Astrocyte (in vitro differentiated cells and primary cell): ENCODE measurements at places on chromosomes 16 and 17. TPM values are rescaled to one million over a fixed set of nuclear protein-coding genes. Genes with fewer than 3 reads are reported as not detected.

- no peak for DNase-seq
- H3K4me3 ChIP-seq = no peak overlapping the region
- H3K27me3 ChIP-seq = no peaks in the 10 kb centered on the region
- no peak overlapping the region for H3K27ac ChIP-seq
These were observed 94.9 kb downstream of the BRIP1 start for GRCh38 chr17:61768405-61768804.

DNA sequence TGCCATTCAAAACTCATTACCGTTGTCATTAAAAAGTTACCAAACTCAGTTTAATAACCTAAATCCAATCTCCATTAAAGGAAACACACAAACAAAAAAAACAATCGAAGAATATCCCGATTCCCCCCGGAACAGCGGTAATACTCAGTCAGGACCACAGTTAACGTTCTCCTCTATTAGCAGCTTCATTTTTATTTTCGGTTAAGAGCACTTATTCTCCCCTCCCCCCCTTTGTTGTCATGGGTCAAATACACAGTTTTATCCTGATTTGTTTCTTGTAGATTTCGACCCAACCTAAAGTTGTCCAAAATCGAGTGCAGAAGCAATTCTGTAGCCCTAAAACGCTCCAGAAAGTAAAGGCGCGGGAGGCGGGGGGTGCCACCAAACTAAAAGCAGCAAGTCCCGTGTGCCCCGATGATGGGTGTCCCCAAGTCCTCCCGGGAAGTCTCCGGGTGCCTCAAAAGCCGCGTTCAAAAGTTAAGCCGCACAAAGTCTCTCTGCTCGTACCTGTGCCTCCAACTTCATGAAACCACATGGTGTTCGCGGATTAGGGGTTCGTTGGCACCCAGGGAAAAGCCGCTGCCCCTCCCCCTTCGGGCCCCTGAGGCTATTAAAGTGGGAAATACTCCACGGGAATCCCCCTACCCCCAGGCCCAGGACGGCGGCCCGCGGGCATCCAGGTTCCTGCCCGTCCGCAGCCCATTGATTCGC is 996 bp downstream of the SUMO2 start:
- H3K4me3 ChIP-seq = peak overlapping the region; percentile 97
- H3K27ac ChIP-seq = peak overlapping the region; percentile 97
- no peaks in the 10 kb centered on the region for H3K27me3 ChIP-seq
- DNase-seq = no peak
- peaks cover 9% of the 10 kb centered on the region for H3K4me1 ChIP-seq

GRCh38 chr16:3180445-3180878 is 7.5 kb upstream of the OR1F1 start:
- peaks cover 46% of the 10 kb centered on the region for H3K27me3 ChIP-seq
- no peaks in the 10 kb centered on the region for H3K36me3 ChIP-seq
- no peak overlapping the region for H3K4me3 ChIP-seq
- H3K27ac ChIP-seq = no peak overlapping the region

Gene KRTAP3-1
- not detected in 2 replicates for total RNA-seq

DNA sequence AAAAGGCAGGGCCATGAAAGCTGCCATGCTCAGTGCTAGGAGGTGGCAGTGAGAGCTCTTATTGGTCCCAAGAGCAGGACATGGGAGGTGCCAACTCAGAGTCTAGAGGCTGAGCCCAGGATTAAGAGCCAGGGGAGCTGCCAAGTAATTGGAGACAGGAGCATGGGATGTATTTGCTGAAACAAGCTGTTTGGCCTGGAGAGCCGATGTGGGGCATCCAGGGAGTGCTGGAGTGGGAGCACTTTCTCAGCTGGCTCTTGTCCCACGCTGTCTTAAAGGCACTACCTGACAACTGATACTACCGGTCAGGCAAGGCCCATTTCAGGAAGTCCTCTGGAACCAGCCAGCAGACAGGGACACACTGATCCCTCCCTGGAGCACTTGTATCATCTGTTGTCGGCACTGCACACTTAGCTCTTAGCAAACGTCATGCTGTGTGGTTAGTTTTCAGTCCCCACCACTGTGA is 19.3 kb downstream of the ANKFN1 start:
- H3K27ac ChIP-seq = no peak overlapping the region
- H3K4me3 ChIP-seq = no peak overlapping the region
- DNase-seq = no peak
- H3K27me3 ChIP-seq = no peaks in the 10 kb centered on the region
- no peaks in the 10 kb centered on the region for H3K36me3 ChIP-seq
- H3K4me1 ChIP-seq = no peaks in the 10 kb centered on the region

DNA sequence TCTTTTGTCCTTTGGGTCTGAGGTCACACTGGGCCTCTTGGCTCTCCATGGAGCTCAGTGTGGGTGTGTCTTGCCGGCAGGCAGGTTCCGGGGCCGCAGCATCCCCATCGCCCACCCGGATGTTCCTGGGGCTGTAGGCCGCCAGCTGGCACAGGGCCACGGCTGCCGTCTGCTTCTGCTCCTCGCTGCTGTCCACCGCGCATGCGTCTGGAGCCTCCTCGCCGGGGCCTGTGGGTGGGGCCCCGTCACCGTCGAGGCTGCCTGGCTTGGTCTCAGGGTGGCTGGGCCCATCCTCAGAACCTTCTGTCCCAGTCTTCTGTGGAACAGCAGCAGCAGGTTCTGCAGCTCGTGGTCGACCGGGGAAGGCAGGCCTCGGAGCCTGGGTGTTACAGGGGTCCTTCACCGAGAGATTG is 9.6 kb downstream of the ZNF750 start:
- no peaks in the 10 kb centered on the region for H3K36me3 ChIP-seq
- H3K4me3 ChIP-seq = no peak overlapping the region
- no peaks in the 10 kb centered on the region for H3K4me1 ChIP-seq
- no peaks in the 10 kb centered on the region for H3K27me3 ChIP-seq
- no peak overlapping the region for H3K27ac ChIP-seq

- DNase-seq = no peak
- H3K27me3 ChIP-seq = no peaks in the 10 kb centered on the region
- H3K4me1 ChIP-seq = peaks cover 23% of the 10 kb centered on the region
- H3K36me3 ChIP-seq = no peaks in the 10 kb centered on the region
- H3K27ac ChIP-seq = no peak overlapping the region
- H3K4me3 ChIP-seq = no peak overlapping the region
These were observed 148.6 kb downstream of the CLEC16A start for GRCh38 chr16:11092788-11093571.

DNA sequence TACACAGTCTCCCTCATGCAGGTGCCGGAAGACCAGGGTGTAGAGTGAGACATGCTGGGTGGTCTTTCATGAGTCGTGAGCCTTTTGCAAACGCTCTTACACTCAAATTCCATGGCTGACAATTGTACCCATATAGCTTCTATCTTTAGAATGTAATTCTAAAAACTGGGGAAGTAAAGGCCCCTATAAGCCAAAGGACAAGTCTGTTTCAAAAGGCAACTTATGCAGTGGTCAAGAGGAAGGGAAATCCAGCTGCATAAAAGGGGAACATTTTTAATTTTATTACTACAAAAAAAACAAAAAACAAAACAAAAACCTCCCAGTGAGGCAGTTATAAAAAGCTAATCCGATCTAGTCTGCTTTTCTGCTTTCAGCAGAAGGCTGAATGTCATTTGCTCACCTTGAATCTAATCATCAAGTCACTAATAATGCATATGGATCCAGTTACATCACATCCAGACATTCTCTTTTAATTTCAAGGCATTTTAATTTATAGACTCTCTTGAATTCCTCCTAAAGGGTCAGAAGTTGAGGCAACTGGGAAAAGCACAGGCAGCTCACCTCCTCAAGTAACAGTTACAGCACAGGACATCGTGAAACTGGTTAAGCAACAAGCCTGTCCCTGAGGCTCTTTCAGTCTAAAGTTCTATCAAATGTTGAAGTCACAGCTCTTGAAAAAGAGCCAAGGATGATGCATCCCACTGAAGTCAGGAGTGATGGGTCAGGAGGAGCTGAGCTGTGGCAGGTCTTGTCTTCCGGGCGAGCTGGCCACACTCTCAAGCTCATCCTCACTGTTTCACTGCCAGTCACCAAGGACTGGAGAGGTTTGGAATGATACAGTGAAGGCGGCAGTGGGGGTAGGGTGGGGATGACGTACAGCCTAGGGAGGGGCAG is 99.7 kb downstream of the VPS53 start:
- peaks cover 6% of the 10 kb centered on the region for H3K36me3 ChIP-seq
- no peak overlapping the region for H3K27ac ChIP-seq
- H3K27me3 ChIP-seq = no peaks in the 10 kb centered on the region
- no peak for DNase-seq
